ENCODE measurements at places on chromosomes 4 and X.
A peak's percentile ranks its signal among the peaks of the same experiment; 100 is the strongest.

DNA sequence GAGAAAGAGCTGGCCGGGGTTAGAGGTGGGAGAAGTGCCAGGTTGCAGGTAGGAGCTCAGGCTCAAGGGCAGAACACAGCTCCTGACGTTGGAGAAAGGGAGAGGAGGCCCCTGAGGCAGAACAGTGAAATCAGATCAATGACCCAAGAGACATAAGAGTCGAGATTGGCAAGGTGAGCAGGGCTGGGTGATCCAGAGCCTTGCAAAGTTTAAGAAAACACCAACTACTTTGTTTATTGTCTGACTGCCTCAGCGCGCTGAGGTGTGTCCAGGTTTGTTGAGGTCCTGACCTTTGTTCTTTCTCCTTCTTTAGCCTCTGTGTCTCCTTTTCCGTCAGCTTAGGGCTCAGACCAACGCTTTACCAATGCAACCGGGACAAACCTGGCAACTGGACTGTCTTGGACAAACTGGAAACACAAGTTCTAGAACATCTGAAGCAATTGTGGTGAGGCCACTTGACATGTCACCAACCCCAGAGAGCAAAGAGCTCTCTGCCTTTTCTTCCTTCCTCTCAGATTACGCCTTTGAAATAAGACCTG lies 28.3 kb downstream of the CHRNA9 start:
- no peaks in the 10 kb centered on the region for H3K4me1 ChIP-seq
- H3K4me3 ChIP-seq, result no peak overlapping the region
- no peak for DNase-seq
- no peaks in the 10 kb centered on the region for H3K36me3 ChIP-seq
- no peak overlapping the region for H3K27ac ChIP-seq

DNA sequence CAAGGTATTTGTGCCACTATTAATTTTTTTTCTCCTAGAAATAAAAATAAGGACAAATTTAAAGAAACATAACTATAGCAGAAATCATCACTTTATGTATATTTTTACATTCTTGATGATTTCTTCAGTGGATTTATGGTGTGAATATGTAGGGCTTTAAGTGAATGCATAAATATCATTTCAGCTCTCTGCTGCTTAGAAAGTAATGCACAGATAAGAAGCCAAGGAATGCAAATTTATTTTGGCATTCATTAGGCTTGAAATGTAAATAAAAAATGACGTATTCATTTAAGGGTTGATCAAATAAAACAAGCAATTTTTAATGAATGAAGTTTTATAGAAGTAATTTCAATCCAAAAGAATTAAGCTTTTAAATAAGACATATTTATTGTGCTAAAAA lies 66.3 kb downstream of the NFKB1 start:
- no peak overlapping the region for H3K4me3 ChIP-seq
- peaks cover 49% of the 10 kb centered on the region for H3K36me3 ChIP-seq
- H3K27ac ChIP-seq, result no peak overlapping the region
- no peaks in the 10 kb centered on the region for H3K27me3 ChIP-seq
- peaks cover 63% of the 10 kb centered on the region for H3K4me1 ChIP-seq
- DNase-seq, result no peak

DNA sequence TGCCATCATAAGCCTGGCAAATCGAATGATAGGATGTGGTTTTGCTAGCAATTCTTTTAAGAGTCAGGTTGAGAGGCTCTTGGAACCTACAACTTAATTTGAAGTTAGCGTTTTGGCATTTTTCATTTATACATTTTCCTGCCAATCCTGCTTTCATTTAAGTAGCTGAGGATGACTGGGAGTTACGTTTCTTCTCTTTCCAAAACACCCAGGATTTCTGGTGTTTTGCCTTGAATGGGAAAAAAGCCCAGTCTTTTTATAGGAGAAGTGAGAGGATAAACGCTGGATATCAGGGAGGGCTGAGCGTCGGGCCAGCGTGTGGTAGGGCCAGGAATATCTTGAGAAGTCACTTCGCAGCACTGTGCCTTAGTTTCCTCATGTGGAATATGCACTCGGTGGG lies 174.2 kb upstream of the HAND2 start:
- no peak overlapping the region for H3K27ac ChIP-seq
- H3K27me3 ChIP-seq, result no peaks in the 10 kb centered on the region
- no peak for DNase-seq
- H3K4me1 ChIP-seq, result no peaks in the 10 kb centered on the region
- no peak overlapping the region for H3K4me3 ChIP-seq

GRCh38 chr4:129926936-129927335 lies 831.0 kb downstream of the C4orf33 start:
- H3K27ac ChIP-seq, result no peak overlapping the region
- H3K36me3 ChIP-seq, result no peaks in the 10 kb centered on the region
- no peaks in the 10 kb centered on the region for H3K4me1 ChIP-seq
- no peak overlapping the region for H3K4me3 ChIP-seq

GRCh38 chrX:47221756-47222155 lies 3.3 kb downstream of the CDK16 start:
- H3K36me3 ChIP-seq, result peaks cover 30% of the 10 kb centered on the region
- no peaks in the 10 kb centered on the region for H3K27me3 ChIP-seq
- peak overlapping the region; percentile 41 for H3K27ac ChIP-seq
- no peak for DNase-seq

DNA sequence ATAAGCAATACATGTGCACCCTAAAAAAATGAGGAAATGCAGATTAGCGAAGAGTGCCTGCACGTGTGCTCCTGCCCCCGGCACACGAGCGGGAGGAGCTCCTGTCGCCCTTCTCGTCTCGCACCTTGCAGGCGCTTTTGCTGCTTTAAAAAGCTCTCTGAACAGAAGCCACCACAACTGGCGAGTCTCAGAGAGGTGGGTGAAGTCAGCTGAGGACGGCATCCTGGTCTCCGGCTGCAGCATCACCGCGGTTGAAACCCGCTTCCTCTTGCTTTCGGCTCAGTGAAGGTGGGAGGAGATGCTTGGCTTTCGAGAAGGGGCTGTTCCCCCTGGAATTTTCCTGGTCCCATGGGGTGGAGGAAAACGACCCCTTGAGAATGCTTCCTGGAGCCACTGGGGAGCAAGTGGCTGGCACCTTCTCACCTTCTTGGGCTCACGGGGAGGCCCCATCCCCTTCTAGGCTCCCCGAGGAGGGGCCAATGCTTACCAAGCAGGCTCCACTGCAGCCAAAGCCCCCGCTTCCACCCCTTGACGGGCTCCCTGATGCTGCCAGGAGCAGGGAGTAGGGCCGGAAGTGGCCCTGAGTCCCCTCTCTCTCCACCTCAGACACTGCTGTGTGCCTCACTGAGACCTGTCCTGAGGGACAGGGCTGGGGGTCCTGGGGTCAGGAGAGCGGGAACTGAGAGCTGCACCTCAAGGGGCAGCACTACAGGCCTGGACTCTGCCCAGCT lies 29.2 kb upstream of the MXD4 start:
- DNase-seq, result peak; percentile 73

- no peak overlapping the region for H3K4me3 ChIP-seq
- H3K4me1 ChIP-seq, result peaks cover 24% of the 10 kb centered on the region
- no peak for DNase-seq
- H3K36me3 ChIP-seq, result peaks cover 1% of the 10 kb centered on the region
- no peaks in the 10 kb centered on the region for H3K27me3 ChIP-seq
- H3K27ac ChIP-seq, result no peak overlapping the region
Observed at GRCh38 chrX:46755671-46756070, 3.2 kb downstream of the SLC9A7 start.

DNA sequence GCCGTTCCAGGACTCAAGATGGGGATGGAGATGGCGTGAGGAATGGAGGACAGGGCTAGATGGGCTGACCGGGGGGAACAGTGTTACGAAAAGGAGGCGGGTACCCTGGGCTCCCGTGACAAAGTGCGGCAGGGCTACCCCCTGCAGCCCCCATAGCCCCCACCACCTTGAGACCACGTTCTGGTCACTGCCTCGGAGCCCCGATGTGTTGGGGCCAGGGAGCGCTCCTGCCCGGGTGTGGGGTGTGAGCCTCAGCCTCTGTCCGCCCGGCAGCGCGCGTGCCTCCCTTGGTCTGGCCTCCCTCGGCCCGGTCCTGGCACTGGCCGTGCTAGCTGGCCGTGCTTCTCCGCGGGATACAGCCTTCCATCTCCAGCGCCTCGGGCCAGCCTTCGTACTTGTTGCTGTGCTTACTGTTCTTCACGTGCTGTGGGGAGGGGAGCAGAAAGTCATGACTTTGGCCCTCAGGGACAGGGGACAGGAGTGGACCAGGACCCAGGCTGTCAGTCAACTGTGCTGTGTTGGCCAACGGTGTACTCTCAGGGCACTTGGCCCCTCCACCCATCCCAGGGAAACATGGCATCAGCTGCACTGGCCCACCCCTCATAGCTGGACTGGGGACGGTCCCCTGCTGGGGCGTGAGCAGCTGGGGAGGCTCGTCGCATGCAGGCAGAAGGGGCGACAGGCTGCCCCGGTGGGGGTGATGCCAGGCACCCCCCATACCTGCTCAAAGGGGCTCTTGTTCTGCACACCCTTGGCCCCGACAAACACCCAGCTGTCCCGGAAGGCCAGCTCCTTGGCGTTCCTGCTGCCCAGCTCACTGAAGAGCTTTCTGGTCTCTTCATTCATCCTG lies 9.3 kb downstream of the FAM3A start:
- H3K27me3 ChIP-seq, result no peaks in the 10 kb centered on the region
- H3K4me3 ChIP-seq, result no peak overlapping the region
- no peak for DNase-seq
- peaks cover 2% of the 10 kb centered on the region for H3K4me1 ChIP-seq
- peaks cover 13% of the 10 kb centered on the region for H3K36me3 ChIP-seq

DNA sequence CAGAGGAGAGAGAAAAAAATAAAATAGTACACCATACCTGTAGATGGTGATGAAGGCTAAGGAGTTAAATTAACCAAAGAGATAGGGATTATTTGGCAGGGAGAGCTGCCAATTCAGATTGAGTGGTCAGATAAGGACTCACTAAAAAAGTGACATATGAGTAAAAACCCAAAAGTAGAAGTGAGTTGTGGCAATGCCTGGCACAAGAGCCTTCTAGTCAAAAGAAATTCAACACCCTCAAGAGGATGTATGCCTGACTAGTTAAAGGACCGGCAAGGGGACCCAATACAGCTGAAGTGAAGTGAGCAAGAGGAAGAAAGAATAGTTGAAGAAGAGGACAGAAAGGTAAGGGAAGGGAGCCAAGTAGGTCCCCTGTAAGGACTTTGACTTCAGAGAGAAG lies 34.9 kb downstream of the ELF2 start:
- H3K27ac ChIP-seq, result no peak overlapping the region
- H3K36me3 ChIP-seq, result peaks cover 2% of the 10 kb centered on the region
- peaks cover 12% of the 10 kb centered on the region for H3K4me1 ChIP-seq
- DNase-seq, result no peak
- H3K27me3 ChIP-seq, result no peaks in the 10 kb centered on the region

GRCh38 chrX:66004928-66005829 lies 34.7 kb downstream of the VSIG4 start:
- no peaks in the 10 kb centered on the region for H3K27me3 ChIP-seq
- H3K27ac ChIP-seq, result peak overlapping the region; percentile 61
- no peaks in the 10 kb centered on the region for H3K36me3 ChIP-seq
- H3K4me3 ChIP-seq, result no peak overlapping the region
- peaks cover 57% of the 10 kb centered on the region for H3K4me1 ChIP-seq

- H3K36me3 ChIP-seq, result peaks cover 1% of the 10 kb centered on the region
- peaks cover 32% of the 10 kb centered on the region for H3K4me1 ChIP-seq
- H3K27me3 ChIP-seq, result no peaks in the 10 kb centered on the region
- peak overlapping the region; percentile 96 for H3K27ac ChIP-seq
- peak overlapping the region; percentile 90 for H3K4me3 ChIP-seq
Observed at GRCh38 chrX:63754136-63754859, 30.7 kb downstream of the ARHGEF9 start.

DNA sequence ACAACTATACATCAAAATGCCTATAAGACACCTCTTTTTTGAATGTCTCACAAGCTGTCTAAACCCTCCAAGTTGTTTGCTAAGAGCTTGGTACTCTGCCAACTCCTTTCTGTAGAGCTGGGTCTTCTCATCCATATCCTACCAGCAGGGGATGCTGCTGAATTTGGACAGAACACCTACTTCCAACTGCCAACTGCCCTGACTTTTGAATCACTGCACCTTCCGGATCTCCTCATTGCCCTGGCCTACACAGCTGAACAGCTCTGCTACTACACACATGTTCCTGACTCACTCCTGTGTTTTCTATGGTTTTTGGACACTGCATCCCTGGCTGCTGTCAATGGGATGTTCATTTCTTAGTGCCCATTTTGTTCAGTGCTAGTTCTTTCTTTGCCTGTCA lies 18.7 kb downstream of the FAM184B start:
- H3K4me3 ChIP-seq, result no peak overlapping the region
- H3K27me3 ChIP-seq, result peaks cover 3% of the 10 kb centered on the region
- no peak overlapping the region for H3K27ac ChIP-seq
- H3K4me1 ChIP-seq, result peaks cover 5% of the 10 kb centered on the region

DNA sequence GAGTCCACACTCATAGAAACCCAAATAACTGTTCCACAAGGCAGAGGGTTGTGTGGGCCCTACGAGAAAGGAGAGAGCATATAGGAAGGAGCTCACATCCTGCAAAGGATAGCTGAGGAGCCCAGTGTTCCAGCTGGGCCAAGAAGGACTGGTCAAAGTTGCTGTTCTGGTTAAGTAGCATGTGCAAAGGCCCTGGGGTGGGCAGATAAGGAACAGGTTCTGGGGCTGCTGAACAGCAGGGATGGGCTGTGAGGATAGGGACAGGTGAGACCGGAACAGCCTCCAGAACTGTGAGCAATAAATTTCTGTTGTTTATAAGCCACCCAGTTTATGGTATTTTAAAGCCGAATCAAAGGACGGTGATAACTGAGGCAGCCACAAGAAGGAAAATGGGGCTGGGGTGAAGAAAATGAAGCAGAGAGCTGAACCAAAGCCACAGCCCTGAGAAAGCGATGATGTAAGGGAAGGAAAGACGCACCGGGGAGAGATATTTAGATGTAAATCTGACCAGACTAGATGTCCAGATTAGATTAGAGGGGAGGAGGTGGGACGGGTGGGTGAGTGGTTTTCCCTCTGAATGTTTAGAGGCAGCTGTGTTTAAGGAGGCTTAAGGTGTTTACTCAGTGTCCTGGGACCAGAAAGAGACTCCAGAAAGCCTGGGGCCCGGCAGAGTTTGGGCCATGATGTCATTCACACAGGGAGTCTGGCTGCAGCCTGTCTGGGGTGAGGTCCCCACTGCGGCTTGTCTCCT lies 180.8 kb upstream of the BCOR start:
- H3K4me3 ChIP-seq, result no peak overlapping the region
- no peak overlapping the region for H3K27ac ChIP-seq
- DNase-seq, result peak; percentile 31
- no peaks in the 10 kb centered on the region for H3K27me3 ChIP-seq
- peaks cover 12% of the 10 kb centered on the region for H3K4me1 ChIP-seq
- H3K36me3 ChIP-seq, result no peaks in the 10 kb centered on the region

- no peak overlapping the region for H3K27ac ChIP-seq
- peaks cover 4% of the 10 kb centered on the region for H3K27me3 ChIP-seq
- no peak overlapping the region for H3K4me3 ChIP-seq
- no peaks in the 10 kb centered on the region for H3K4me1 ChIP-seq
- H3K36me3 ChIP-seq, result no peaks in the 10 kb centered on the region
Observed at GRCh38 chr4:74531963-74532794, 87.2 kb downstream of the AREG start.

DNA sequence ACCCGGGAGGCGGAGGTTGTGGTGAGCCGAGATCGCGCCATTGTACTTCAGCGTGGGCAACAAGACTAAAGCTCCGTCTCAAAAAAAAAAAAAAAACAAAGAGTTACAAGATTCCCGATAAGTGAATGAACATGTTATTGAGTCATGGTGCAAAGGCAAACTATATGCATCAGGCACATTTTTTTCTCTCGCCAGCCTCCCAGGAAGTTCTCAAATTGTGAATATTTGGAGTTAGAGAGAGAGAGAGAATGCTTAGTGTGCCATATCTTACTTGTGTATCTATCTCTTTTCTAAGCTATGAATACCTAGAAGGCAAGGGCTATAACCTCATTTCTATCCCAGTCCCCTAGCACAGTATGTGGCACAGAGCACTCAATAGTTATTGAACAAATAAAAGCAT lies 400.8 kb downstream of the RPA4 start:
- H3K36me3 ChIP-seq, result no peaks in the 10 kb centered on the region
- no peaks in the 10 kb centered on the region for H3K27me3 ChIP-seq
- no peak for DNase-seq
- H3K27ac ChIP-seq, result no peak overlapping the region
- H3K4me3 ChIP-seq, result no peak overlapping the region

Measured in activated naive CD4-positive, alpha-beta T cell treated with anti-CD3 and anti-CD28 coated beads for 36 hours (primary cell).